ENCODE measurements at places on chromosomes 1 and 21.

GRCh38 chr1:87826681-87827251 is 498.1 kb downstream of the LMO4 start:
- DNase-seq: peak; percentile 38

GRCh38 chr1:157496121-157496526 is 56.2 kb downstream of the FCRL5 start:
- DNase-seq: peak; percentile 46

DNA sequence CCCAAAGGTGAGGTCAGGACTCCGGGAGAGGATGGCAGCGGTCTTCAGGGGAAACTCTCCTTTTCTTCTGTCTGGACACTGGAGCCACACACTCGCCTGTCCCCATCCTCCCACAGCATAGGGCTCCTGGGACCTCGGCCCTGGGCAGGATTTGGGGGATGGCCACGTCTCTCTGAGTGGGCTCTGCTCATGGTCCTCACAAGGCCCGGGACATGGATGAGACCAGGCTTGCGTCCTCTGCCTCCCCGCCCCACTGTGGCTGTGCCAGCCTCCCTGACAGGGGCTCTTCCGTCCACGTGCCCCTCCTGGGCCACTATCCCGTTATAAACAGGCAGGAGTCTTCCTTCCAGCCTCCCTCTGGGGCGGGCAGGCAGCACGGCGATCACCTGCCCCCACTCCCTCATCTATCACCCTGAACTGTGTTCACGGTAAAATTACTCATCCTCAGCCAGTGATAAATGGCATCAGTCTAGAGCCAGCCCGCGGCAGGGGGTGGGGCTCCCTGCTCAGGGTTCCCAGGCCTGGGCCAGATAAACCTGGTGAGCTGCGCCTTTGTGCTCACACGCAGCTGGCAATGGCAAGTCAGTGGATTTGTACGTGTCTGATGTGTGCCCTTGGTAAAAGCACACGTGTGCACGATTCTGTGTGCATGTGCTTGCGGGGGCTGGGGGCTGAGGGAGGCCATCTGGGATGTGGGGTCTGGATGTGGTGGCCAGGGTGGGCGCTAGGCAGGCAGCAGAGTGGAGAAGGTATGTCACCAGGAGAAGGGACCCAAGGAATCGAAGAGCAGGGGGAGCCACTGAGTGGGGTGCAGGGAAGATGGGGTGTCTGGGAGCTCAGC is 12.6 kb upstream of the SAMD11 start:
- DNase-seq: no peak

- DNase-seq: no peak
These were observed 22.8 kb upstream of the STUM start for GRCh38 chr1:226525750-226526149.

GRCh38 chr1:39981945-39982344 is 27.0 kb downstream of the MFSD2A start:
- no peak for DNase-seq

All from GM20000 (cell line).